Activated T-cell treated with anti-CD3 and anti-CD28 coated beads, Interleukin-2, amount 50 U/mL, for 24 hours (primary cell): ENCODE measurements at places on chromosomes 12 and 14.
A peak's percentile ranks its signal among the peaks of the same experiment; 100 is the strongest.

GRCh38 chr12:13347241-13348043 lies 150.9 kb downstream of the EMP1 start:
- peak; percentile 56 for DNase-seq
- no peak overlapping the region for H3K4me3 ChIP-seq
- H3K27me3 ChIP-seq, result peaks cover 59% of the 10 kb centered on the region

DNA sequence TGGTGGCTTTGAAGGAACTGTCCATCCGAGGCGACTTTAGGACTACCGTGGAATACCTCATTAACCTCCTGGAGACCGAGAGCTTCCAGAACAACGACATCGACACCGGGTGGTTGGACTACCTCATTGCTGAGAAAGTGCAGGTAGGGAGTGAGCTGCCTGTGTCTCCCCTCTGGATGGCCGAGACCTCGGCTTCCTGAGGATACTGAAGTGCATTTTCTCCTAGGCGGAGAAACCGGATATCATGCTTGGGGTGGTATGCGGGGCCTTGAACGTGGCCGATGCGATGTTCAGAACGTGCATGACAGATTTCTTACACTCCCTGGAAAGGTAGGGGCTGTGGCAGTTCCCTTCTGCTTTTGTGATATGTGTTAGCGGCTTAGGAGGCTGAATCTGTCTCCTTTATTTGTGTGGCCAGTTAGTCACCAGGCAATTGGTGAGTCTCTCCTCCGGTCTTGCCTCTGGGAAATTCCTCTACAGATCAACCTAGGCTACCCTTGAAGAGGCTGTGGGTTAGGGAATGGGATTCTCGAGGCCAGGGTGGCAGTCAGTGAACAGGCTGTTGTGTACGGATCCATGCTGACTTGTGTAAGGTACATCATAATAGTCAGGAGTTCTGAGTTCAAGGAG lies 75.3 kb downstream of the ACACB start:
- H3K4me1 ChIP-seq, result no peaks in the 10 kb centered on the region
- no peak overlapping the region for H3K4me3 ChIP-seq
- no peak overlapping the region for H3K27ac ChIP-seq
- DNase-seq, result no peak

DNA sequence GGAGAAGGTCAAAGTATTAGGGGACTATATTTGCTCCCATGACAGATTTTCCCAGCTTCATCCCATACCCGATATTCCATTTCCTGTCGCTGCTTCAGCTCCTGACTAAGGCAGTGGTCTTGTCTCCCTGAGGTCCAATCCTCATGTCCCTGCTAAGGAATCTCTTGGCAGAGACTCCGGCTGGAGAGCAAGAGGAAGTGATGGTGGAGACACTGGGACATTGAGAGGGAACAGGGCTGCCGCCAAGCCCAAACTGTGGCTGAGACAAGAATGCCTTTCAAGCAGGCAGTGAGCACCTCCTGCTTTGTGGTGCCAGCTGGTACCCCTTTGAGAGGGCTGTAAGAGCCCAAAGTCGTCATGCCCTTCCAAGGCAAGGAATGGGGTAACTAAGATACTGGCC lies 5.5 kb downstream of the SP7 start:
- no peaks in the 10 kb centered on the region for H3K36me3 ChIP-seq
- H3K27me3 ChIP-seq, result peaks cover 35% of the 10 kb centered on the region
- H3K4me1 ChIP-seq, result peaks cover 6% of the 10 kb centered on the region
- H3K27ac ChIP-seq, result no peak overlapping the region

- peaks cover 24% of the 10 kb centered on the region for H3K27me3 ChIP-seq
- H3K4me1 ChIP-seq, result no peaks in the 10 kb centered on the region
- no peak for DNase-seq
- H3K36me3 ChIP-seq, result no peaks in the 10 kb centered on the region
- H3K27ac ChIP-seq, result no peak overlapping the region
These were observed 5.3 kb downstream of the CHGA start for GRCh38 chr14:92928258-92928629.

DNA sequence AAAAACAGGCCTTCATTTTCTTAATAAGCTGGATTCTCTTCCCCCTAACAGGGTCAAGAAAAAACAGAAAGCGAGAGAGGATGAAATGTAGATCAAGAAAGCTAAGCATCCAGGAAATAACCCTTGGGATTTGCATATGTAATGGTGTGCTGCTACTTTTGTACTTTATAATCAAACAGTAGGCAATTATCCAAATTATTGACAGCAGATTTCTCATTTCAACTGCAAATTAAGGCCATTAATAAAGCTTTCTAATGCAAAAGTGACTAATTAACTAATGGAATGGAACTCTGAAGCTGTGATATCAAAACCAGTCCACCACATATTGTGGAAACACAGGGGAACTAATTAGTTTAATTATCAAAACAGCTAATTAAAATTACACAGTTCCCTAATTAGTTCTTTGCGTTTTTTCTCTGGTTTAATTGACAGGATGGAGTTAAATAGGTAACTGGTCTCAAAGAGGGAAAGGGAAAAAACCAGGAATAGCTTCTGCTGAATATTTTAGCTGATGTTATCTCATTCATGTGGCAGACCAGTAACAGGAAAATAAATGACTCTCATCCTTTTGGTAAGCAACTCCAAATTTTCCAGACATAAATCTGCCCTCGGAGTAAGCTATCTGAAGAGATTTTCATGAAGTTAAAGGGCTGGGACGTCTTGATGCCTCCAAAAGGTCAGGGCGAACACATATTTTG lies 182.7 kb upstream of the LMO3 start:
- no peaks in the 10 kb centered on the region for H3K27me3 ChIP-seq
- no peak overlapping the region for H3K27ac ChIP-seq
- no peaks in the 10 kb centered on the region for H3K36me3 ChIP-seq
- H3K4me1 ChIP-seq, result no peaks in the 10 kb centered on the region
- no peak for DNase-seq

DNA sequence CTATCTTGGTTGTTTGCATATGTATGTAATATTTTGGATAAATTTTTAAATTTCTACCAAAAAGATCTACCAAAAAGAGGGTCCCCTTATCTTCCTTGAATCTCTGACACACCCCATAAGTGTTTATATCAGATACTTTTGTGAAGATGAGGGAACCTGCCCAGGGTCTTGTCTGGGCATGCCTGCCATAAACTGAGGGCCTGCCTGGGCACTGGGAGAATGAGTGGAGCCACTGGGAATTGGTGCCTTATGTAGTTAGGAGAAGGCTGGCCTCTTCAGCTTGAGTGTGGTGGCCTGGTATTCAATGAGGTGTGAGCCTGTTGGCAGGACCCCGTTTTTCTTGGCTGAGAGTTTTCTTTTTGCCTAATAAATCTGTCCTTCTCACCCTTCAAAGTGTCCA lies 46.5 kb downstream of the OR9K2 start:
- H3K36me3 ChIP-seq, result no peaks in the 10 kb centered on the region
- peaks cover 2% of the 10 kb centered on the region for H3K4me1 ChIP-seq
- H3K27ac ChIP-seq, result no peak overlapping the region
- peaks cover 32% of the 10 kb centered on the region for H3K27me3 ChIP-seq

- H3K27ac ChIP-seq, result no peak overlapping the region
- no peak for DNase-seq
- H3K4me3 ChIP-seq, result no peak overlapping the region
- H3K4me1 ChIP-seq, result peaks cover 8% of the 10 kb centered on the region
These were observed 35.1 kb downstream of the NRDE2 start for GRCh38 chr14:90296641-90297040.

DNA sequence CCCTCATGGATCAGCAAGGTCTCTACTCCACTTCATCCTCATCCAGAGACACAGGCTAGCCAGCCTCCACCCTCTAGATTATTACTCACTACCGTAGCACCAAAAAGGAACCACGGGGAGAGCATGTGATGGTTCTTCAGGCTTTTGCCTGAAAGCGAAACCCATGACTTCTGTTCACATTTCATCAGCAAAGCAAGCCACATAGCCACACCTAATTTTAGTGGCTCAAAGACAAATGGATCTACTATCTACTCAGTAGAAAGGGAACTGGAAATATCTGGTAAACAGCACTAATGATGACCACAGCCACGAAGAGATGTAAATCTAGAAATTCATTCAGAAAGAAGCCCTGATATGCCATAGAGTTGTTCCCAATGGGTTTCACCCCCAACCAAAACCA lies 51.4 kb downstream of the VCPKMT start:
- H3K36me3 ChIP-seq, result peaks cover 17% of the 10 kb centered on the region
- peak overlapping the region; percentile 99 for H3K27ac ChIP-seq
- no peaks in the 10 kb centered on the region for H3K27me3 ChIP-seq
- no peak for DNase-seq
- peak overlapping the region; percentile 51 for H3K4me3 ChIP-seq
- H3K4me1 ChIP-seq, result peaks cover 88% of the 10 kb centered on the region

DNA sequence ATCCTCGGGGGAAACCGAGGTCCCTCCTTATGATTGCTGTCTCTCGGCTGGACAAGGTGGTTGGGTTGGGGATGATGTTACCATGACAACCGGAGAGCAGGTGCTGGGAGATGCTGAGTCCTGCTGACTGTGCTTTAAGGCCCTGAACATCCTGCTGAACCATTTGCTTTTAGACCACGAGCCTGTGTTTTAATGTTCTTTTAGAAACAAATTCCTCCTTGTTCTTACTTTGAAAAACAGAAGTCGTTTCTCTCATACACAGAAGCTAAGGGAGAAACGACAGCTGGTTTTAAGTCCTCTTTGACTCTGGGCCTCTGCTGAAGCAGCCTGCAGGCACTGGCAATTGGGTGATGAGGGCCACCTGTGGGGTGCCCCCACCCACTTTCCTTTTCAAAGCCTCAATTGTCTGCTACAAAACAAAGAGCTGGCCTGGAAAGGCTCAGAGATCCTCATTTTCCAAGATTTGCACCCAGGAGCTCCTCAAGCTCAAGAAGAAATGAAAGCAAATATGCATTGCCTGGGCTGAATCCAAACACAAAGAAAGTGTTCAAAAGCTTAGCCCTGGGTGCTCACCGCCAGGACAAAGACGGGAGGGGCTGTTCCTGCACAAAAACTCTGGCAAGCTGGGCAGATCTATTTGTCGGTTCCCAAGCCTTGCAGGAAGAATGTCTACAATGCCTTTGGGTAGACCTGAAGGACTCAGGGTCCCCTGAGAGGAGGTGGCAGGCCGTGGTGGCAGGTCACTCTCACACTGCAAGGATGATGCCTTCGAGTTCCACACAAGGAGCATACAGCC lies 90.0 kb upstream of the CLMN start:
- no peak overlapping the region for H3K27ac ChIP-seq
- H3K27me3 ChIP-seq, result no peaks in the 10 kb centered on the region
- H3K4me1 ChIP-seq, result no peaks in the 10 kb centered on the region

GRCh38 chr14:72932893-72933292 lies 6.6 kb downstream of the DCAF4 start:
- H3K27ac ChIP-seq, result no peak overlapping the region
- no peaks in the 10 kb centered on the region for H3K27me3 ChIP-seq
- DNase-seq, result no peak
- H3K4me3 ChIP-seq, result no peak overlapping the region

- peaks cover 10% of the 10 kb centered on the region for H3K27me3 ChIP-seq
- H3K4me3 ChIP-seq, result no peak overlapping the region
- H3K36me3 ChIP-seq, result no peaks in the 10 kb centered on the region
- H3K4me1 ChIP-seq, result no peaks in the 10 kb centered on the region
- no peak overlapping the region for H3K27ac ChIP-seq
These were observed 153.0 kb upstream of the BMP4 start for GRCh38 chr14:54109521-54110120.

- H3K36me3 ChIP-seq, result no peaks in the 10 kb centered on the region
- H3K27me3 ChIP-seq, result no peaks in the 10 kb centered on the region
- no peak overlapping the region for H3K27ac ChIP-seq
- DNase-seq, result no peak
- peaks cover 41% of the 10 kb centered on the region for H3K4me1 ChIP-seq
These were observed 1.7 kb downstream of the KRT79 start for GRCh38 chr12:52832451-52832850.

DNA sequence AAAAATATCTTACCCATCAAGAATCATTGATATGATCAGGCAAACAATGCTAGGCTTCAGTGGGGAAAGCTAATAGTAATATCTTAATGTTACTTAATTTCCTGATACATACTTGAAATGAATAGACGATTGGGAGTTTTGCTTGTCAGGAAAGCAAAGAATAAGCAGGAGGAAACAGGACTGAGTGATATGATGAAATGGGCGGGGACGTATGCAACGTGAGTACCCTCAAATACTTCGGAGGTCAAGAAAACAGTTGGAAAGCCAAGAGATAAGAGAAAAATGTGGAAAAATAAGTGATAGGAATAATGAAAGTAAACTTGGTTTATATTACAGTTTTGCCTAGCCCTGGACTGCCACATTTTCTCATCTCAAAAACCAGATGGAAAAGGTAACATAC lies 49.2 kb downstream of the METTL25 start:
- H3K27ac ChIP-seq, result no peak overlapping the region
- no peaks in the 10 kb centered on the region for H3K4me1 ChIP-seq
- H3K4me3 ChIP-seq, result no peak overlapping the region
- no peaks in the 10 kb centered on the region for H3K27me3 ChIP-seq

DNA sequence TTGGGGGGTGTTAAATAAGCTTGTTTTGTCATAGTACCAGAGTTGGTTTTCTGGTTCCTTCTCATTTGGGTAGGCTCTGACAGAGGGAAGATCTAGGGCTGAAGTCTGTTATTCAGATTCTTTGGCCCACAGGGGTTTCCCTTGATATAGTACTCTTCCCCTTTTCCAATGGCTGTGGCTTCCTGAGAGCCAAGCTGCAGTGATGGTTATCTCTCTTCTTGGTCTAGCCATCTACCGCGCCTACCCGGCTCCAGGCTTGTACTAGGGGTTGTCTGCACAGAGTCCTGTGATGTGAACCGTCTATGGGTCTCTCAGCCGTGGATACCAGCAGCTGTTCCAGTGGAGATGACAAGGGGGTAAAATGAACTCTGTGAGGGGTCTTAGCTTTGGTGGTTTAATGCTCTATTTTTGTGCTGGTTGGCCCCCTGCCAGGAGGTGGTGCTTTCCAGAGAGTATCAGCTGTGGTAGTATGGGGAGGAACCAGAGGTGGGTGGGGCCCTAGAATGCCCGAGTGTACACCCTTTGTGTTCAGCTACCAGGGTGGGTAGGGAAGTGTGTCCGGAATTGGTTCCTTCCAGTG lies 209.7 kb downstream of the GPHN start:
- H3K27ac ChIP-seq, result no peak overlapping the region
- H3K4me3 ChIP-seq, result no peak overlapping the region
- peaks cover 37% of the 10 kb centered on the region for H3K36me3 ChIP-seq
- H3K27me3 ChIP-seq, result no peaks in the 10 kb centered on the region

DNA sequence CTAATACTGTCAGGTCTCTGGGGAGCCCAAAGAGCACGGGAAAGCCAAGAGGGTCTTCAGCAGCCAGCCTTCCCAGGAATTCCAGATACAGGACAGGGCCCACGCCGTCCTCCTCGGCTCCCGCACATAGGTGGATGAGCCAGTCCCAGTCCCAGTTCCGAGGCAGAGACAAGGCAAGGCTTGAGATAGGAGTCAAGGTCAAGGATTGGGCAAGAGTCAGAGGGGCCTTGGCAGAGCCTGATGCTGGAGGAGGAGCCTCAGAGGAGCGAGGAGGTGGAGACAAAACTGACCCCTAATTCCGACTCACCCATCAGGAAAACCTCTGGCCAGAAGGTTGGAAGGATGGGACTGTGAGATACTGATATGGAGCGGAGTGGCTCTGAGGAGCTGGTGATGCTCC lies 21.0 kb downstream of the KRT80 start:
- no peaks in the 10 kb centered on the region for H3K4me1 ChIP-seq
- H3K4me3 ChIP-seq, result no peak overlapping the region
- H3K36me3 ChIP-seq, result no peaks in the 10 kb centered on the region
- no peak overlapping the region for H3K27ac ChIP-seq
- DNase-seq, result no peak
